ENCODE measurements at places on chromosomes 1 and 21.
A peak's percentile ranks its signal among the peaks of the same experiment; 100 is the strongest.

- DNase-seq: peak; percentile 39
Measured at GRCh38 chr1:235708390-235708962, 58.9 kb upstream of the GNG4 start.

- no peak for DNase-seq
Measured at GRCh38 chr1:115545096-115545720, 96.6 kb upstream of the VANGL1 start.

DNA sequence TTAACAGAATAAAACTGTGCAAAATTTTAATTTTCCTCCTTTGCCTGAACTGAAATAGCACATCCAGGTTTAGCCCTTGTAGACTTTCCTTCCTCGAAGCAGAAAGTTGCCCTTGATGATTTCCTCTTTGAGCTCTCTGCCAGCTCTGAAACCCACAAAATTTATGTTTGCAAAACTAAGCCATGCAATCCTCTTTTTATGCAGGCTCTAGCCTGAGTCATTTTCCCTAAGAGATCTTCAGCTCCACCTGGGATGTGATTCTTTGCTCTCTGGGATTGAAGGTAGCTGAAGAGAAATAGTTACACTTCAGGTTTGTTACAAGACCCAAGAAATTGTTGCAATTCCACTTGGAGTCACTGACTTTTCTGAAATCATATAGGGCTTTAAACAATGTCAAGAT lies 1.4 kb upstream of the F3 start:
- DNase-seq: no peak

GRCh38 chr1:80876035-80876434 lies 924.7 kb upstream of the ADGRL2 start:
- DNase-seq: no peak

DNA sequence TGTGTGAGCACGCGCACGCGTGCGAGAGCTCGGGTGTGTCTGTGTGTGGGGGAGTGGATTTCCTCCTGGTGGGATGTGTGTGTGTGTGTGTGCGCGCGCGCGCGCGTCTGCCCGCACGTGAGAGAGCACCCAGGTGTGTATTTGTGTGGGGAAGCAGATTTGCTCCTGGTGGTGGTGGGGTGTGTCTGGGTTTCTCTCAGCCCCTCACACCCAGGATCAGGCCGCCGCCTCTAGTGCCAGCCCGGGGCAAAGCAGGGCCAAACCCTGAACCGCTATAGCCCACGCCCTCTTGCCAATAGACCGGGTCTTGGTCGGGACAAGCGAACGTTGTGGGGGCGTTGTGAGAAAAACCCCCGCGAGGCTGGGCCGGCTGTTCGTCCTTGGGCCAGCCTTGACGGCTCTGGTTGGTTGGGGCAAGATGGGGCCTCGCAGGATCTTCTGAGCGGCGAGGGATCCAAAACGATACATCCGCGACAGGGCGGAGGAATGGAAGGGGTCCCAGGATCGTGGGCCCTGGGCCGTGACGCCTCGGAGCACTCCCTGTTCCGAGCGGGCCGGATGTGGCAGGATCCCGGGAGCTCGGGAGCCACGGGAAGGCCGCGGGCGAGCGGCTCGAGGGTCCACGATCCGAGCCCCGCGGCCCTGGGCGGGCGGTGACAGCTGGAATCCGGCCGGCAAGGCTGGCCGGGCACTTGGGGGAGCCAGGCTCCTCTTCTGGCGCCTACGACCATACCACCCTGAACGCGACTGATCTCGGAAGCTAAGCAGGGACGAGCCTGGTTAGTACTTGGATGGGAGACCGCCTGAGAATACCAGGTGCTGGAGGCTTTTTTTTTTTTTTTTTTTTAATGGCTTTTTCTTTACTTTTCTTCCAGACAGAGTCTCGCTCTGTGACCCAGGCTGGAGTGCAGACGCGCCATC lies 68.2 kb downstream of the RNF187 start:
- no peak for DNase-seq

DNA sequence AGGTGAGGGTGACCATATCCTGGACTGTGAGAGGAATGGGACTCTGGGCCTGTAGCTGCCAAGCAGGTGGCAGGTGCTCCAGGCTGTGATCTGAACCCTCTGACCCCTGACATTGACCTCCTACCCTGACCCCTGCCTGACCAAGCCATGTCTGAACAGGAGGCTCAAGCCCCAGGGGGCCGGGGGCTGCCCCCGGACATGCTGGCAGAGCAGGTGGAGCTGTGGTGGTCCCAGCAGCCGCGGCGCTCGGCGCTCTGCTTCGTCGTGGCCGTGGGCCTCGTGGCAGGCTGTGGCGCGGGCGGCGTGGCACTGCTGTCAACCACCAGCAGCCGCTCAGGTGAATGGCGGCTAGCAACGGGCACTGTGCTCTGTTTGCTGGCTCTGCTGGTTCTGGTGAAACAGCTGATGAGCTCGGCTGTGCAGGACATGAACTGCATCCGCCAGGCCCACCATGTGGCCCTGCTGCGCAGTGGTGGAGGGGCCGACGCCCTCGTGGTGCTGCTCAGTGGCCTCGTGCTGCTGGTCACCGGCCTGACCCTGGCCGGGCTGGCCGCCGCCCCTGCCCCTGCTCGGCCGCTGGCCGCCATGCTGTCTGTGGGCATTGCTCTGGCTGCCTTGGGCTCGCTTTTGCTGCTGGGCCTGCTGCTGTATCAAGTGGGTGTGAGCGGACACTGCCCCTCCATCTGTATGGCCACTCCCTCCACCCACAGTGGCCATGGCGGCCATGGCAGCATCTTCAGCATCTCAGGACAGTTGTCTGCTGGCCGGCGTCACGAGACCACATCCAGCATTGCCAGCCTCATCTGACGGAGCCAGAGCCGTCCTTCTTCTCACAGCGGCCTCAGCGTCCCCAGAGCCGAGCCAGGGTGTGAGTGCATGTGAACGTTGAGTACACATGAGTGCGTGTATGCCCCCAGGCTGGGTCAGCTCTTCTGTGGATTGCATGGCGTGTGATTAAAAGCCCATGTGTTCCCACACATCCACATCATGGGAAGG lies 3.1 kb downstream of the TMEM125 start:
- no peak for DNase-seq

DNA sequence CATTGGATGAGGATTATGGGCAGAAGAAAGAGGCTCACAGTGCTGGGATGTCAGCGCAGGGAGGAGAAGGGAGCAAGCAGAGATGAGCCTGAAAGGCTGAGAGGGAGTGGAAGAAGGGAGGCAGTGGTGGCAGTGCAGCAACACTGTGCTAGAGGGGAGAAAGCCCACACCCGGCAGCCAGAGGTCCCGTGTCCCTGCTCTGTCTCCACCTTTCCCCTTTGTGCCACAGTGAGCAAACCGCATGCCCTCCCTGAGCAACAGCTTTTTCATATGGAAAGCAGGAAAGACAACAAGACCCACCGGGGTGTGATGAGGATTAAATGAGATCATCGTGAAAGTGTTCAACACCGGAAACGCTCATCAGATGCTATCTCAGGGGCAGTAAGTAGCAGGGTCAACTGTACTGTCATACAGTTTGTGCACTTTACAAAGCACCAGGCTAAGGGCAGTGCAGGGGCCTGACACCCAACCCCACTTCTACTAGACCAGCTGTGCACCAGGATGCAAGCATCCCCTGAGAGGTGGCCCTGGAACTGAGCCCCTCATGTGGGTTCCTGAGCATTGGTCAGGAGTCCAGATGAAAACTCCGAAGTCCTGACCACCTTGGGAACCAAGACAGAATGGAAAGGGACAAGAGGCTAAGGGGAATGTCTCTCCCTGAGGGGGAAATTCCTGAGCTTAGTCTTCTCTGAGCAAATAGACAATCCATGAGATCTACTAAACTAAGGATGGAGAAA lies 9.1 kb downstream of the NHLH1 start:
- DNase-seq: peak; percentile 46

- no peak for DNase-seq
Measured at GRCh38 chr1:162006081-162006480, 17.6 kb downstream of the OLFML2B start.

DNA sequence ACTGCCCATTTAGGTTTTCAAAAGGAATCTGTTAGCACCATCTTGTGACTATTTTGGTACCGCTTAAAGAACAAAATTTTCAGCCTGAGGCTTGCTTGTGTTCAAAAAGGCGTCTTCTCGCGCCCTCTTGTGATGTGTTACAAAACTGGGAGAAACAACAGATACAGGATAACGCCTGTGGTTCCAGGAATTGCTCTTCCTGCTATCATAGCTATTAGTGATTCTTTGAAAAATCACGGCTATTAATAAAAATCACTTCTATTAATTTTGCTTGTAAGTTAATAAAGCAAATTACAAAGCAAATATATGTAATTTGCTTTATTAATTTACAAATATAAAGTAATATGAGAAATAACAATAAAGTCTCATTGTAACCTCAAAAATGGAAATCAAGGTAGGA lies 82.2 kb upstream of the ABCD3 start:
- peak; percentile 80 for DNase-seq

Data from GM03348 (cell line).